ENCODE measurements at places on chromosomes 5 and 9.

DNA sequence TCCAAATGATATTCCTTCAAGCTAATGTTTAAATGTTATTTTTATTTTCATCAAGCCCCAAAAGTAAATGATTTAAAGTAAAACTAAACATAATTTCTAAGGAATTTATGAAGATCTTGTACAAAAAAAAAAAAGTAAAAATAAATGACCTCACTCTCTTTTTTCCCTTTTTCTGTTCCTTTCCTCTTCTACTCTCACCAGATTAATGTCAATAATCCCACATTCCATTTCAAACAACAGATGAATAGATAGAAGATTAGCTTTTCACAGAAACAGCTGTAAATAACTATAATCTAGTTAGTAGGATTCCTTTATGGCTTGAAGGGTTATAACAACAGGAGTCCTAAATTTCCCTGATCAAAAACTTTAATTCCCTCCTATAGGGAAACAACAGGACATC is 88.1 kb downstream of the EFNA5 start:
- DNase-seq, result no peak

- no peak for DNase-seq
Measured at GRCh38 chr5:174459832-174460448, 264.4 kb upstream of the MSX2 start.

- no peak for DNase-seq
Measured at GRCh38 chr5:174717826-174718455, 6.4 kb upstream of the MSX2 start.

DNA sequence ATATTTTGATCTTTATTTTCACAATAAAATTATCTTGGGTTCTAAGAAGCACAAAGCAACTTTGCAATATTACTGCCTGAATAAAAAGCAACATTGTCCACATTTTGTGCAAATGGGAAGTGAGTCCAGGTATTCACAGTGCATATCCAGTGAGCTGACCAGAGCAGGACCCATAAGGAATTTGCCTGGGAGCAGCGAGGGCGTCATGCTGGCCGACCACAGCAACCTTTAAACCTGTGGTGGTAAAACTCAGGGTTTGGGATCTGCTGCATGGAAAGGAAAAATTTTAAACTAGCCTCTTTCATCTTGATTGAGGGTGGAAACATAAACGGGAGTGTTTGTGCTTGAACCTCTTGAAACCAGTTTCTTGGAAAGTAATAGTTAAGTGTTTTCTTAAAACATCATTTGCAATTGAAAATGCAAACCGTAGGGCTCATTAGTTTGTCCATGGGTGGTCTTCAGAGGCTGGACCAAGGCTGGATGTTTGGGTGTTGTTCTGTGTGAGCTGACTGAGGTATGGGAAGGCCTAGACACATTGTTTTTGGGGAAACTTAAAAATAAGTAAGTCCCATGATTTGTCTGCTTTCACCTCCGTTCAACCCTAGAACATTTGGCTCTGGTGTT is 85.0 kb upstream of the ANKH start:
- no peak for DNase-seq

- DNase-seq, result no peak
Measured at GRCh38 chr5:17206021-17206420, 11.4 kb upstream of the BASP1 start.

GRCh38 chr5:79590396-79590999 is 21.7 kb upstream of the TENT2 start:
- no peak for DNase-seq

DNA sequence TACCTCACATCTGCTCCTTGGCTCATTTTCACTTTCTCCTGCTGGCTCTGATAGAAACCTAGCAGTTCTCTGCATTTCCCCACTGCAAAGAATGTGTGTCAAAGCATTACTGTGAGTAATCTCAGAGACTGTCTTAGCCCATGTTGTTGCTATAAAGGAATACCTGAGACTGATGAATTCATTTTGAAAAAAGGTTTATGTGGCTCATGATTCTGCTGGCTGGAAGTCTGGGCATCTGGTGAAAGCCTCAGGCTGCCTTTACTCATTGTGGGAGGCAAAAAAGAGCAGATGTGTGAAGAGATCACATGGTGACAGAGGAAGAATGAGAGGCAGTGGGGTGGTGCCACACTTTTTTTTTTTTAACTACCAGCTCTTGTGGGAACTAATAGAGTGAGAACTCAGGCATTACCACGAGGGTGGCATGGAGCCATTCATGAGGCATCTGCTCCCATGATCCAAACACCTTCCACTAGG is 191.6 kb upstream of the CTNND2 start:
- no peak for DNase-seq

- no peak for DNase-seq
Measured at GRCh38 chr9:90343991-90344390, 298.6 kb downstream of the DIRAS2 start.

- no peak for DNase-seq
Measured at GRCh38 chr5:59538750-59539121, 354.8 kb downstream of the PDE4D start.

DNA sequence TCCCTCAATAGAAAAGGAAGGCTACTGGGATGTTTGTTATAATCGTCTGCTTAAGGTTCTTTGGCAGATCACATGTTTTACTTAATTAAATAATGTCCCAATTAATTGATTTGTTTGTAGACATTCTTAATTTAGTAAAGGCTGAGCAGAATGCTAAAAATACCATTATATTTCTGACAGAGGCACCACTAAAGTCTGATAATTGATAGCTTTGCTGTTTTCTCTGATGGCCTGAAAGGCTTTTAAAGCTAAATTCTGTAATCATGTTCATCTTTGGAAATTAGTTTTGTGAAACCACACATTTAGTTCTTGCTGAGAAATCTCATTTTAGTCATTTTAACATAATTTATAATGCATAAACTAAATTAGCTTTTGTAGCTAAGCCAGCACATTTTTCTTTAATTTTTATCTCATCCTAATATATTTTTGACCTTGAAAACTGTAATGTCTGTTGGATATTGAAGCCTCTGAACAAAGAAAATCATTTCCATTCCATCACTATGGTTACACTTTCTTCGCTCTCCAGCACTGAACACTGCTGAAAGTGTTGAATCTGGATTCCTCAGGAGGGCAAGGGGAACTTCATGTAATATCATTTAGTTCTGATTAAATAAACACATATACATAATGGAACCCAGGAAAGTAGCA is 329.4 kb downstream of the ELAVL2 start:
- DNase-seq, result no peak

DNA sequence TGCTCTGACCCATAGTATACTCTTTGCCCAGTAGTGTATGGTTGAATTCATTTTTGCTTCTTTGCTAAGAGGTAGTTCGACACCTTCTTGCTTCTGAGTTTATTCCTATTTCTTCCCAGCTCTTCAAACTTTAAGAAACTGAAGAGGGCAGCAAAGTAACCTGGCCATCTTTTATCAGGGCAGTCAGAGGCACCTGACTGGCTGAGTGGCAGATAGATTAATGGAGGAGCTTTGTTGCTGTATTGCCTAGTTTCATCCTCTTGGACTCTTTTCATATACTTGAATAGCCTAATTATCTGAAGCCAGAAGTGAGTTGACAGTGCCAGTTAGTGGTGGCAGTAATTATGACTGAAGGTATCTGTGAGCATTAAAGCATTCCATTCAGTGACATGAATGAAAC is 82.5 kb downstream of the UHRF2 start:
- DNase-seq, result no peak

DNA sequence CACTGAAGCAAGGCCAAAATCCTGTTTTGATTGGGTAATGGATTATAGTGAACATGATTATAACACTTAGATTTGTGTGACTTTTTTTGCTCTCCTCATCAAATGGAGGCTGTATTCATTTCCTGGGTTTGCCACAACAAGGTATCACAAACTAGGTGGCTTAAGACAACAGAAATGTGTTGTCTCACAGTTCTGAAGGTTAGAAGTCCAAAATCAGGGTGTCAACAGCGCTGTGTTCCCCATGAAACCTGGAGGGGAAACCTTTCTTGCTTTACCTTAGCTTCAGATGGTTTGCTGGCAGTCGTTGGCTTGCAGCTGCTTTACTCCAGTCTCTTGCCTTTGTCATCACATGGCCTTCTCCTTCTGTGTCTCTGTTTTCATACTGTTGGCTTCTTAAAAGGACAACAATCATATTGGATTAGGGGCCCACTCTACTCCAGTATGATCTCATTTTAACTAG is 32.4 kb downstream of the CDC42SE2 start:
- no peak for DNase-seq

DNA sequence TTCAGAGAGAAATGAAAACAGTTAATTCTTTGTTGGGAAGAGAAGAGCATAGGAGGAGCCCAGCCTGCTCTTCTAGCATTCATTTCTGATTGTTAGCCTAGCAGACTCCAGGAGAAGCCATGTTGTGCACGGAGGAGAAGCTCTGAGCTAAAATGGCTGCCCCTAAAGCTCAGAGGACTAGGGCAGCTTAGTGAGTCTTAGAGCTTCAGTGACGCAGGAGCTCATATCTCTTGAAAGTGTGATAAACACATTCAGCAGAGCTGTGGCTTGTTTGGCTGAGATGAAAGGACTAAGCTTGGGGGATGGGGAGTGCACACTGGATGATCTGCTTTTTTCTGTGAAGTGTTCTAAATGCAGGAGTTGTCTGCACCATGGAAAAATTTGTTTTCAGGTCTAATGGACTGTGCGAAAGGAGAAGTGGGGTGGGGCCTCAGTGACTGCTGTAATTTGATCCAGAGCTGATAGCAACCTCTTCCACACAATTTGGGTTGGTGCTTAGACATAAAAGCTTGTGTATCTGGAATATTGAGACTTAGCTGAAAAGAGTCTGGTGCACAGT is 58.5 kb downstream of the ZNF462 start:
- DNase-seq, result peak; percentile 10

GRCh38 chr9:92297611-92298010 is 4.1 kb upstream of the IARS1 start:
- no peak for DNase-seq

GRCh38 chr5:154157483-154158378 is 32.8 kb upstream of the GALNT10 start:
- DNase-seq, result no peak

- DNase-seq, result no peak
Measured at GRCh38 chr9:124802426-124802825, 25.5 kb downstream of the OLFML2A start.

DNA sequence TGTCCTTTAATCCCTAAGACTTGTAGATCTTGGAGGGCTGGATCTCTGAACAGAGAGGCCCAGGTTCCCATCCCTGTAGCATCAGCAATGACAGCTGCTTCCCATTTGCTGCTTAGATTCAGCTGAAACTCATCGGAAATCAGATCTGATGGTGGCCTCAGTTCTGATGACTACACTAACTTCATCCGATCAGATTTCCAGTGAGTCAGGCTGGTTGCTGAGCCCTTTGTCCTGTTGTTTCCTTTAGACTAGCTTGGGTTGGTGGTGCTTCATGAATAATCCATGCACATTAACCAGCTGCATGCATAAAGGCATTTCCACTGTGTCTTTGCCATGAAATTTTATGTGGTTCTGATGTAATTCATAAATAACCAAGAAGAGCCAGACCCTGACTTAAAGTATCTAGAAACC is 195.2 kb upstream of the TUT7 start:
- no peak for DNase-seq

GRCh38 chr5:32833127-32833526 is 122.0 kb downstream of the NPR3 start:
- no peak for DNase-seq

GRCh38 chr5:99033014-99033900 is 104.5 kb upstream of the CHD1 start:
- DNase-seq, result no peak

GRCh38 chr5:67350618-67351201 is 154.1 kb upstream of the CD180 start:
- no peak for DNase-seq

- DNase-seq, result peak; percentile 30
Measured at GRCh38 chr5:142981886-142982820, 212.0 kb downstream of the ARHGAP26 start.

DNA sequence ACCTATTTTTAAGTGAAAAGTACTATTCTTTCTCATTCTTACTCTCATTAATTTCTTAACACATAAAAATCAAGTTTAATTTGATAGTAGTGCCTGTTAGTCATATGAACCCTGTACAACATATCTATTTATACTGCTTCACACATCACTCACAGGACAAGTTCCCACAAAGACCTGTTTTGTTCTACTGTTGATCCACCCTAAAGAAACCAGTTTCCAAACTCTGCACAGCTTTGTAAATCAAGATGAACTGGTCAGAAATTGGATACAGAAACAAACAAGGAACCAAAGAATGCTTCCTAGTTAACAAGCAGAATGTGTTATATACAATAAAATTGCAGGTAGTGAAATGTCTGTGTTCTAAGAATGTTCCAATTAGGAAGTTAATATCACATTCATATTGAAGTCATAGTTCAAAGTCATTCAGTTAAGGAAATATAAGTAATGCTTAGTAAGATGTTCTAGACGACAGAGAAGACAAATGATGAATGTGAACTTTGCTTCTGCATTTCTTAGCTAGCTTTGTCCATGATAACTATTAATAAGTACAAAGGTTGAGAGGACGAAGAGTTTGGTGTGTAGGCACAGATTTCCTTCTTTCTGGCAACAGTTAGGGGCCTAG is 33.4 kb downstream of the C9orf85 start:
- no peak for DNase-seq

DNA sequence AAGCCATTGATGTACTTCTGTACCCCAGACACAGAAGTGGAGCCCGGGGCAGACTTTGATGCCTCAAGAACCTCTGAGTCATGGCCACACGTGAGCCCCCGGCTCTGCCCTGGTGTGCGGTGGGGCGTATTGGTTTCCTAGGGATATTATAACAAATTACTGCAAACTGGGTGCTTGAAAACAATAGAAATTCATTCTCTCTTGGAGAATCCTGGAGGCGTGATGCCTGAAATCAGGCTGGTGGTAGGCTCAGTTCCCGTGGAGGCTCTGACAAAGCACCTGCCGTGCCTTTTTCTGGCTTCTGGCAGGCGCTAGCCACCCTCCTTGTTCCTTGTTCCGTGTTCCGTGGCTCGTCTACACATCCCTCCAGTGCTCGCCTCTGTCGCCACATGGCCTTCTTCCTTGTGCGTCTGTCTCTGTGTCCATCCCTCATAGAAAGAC is 24.2 kb downstream of the NEK6 start:
- DNase-seq, result no peak

DNA sequence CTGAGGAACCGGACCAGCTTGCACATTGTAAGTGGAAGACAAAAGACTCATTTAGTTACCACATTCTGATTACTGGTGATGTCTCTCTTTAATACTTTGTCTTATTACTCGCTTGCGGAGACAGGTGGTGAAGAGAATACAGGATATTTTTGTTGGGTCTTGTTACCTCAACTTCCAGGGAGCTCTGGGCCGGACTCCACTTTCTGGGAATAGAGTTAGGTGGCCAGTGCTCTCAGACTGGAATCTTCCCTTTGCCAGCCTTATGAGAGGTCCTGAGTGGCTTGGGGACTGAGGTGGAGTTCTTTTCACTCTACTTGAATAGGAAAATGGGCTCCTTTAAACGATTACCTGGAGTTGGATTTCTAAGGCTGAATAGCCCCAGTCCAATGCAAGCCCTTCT is 33.3 kb upstream of the SPRY4 start:
- no peak for DNase-seq

- DNase-seq, result peak; percentile 34
Measured at GRCh38 chr9:36632892-36633291, 60.2 kb downstream of the MELK start.

- no peak for DNase-seq
Measured at GRCh38 chr5:165894916-165895315, 2389.5 kb downstream of the MAT2B start.
